ENCODE measurements at places on chromosomes 16 and 17.

- DNase-seq: no peak
Observed at GRCh38 chr17:9225305-9226101, 204.2 kb downstream of the NTN1 start.

DNA sequence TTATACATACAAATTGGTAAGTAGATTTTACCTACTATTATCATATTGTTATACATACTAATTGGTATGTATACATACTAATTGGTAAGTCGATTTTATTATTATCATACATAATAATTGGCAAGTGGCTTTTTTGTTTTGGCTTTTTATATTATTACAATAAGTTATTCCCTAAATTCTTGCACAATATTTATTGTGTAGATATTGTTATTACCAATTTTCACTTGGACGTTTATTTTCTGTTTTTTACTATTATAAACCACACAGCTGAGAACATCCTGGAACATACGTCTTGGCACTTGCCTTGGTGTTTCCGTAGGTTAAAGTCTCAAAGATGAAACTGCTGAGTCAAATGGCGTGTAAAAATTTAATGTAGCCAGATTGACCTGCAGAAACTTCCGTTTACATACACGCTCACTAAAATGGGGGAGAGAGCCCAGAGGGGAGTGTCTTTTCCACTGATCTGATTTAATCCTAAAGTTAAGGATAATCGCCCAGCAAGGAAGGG, 18.9 kb downstream of the GNGT2 start:
- no peak for DNase-seq

DNA sequence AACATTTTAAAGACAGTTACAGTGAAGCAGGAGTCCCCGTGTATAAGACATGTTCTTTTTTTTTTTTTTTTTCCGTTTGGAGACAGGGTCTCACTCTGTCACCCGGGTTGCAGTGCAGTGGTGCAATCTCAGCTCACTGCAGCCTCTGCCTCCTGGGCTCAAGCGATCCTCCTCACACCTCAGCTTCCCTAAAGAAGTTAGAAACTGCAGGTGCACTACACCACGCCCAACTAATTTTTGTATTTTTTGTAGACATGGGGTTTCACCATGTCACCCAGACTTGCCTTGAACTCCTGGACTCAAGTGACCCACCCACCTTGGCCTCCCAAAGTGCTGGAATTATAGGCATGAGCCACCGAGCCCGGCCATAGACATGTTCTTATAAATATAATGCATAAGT, 3.0 kb downstream of the EVI2B start:
- no peak for DNase-seq

DNA sequence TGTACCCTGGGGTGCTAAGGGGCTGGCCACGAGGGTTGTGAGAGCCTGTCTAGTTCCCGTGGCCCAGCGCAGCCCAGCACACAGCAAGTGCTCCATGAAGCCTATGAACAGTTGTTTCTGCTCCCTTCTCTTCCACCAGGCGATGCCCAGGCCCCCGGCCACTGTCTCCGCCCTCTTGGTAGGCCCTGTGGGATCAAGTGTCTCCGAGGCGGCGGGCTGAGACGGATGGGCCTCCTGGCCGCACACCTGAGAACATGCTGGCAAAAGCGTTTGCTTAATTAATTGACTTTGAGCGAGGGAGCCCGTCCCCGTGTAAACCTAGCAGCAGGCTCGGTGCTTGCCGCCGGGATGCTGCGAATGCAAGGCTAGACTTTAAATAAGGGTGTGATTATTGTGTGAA, 129.7 kb upstream of the GSE1 start:
- no peak for DNase-seq

- DNase-seq: no peak
Observed at GRCh38 chr17:41781404-41782110, 5.0 kb downstream of the JUP start.

DNA sequence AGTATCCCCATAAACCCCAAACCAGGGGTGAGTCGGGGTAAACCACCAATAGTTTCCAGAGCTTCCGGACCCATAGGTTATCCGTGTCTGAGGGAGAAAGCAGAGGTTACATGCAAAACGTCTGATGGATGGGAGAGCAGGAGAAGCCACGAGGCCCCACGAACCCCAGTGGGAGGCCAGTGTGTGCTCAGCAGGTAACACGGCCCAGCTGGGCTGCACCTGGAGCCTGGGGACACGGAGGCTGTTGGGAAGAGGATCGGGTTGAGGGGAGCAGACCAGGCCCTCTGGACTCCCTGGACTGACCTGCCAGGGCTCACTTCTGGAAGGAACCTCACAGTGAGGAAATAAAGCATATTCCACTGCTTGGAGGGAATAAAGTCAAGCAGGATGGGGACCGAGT, 78.1 kb downstream of the SEC14L1 start:
- DNase-seq: no peak

DNA sequence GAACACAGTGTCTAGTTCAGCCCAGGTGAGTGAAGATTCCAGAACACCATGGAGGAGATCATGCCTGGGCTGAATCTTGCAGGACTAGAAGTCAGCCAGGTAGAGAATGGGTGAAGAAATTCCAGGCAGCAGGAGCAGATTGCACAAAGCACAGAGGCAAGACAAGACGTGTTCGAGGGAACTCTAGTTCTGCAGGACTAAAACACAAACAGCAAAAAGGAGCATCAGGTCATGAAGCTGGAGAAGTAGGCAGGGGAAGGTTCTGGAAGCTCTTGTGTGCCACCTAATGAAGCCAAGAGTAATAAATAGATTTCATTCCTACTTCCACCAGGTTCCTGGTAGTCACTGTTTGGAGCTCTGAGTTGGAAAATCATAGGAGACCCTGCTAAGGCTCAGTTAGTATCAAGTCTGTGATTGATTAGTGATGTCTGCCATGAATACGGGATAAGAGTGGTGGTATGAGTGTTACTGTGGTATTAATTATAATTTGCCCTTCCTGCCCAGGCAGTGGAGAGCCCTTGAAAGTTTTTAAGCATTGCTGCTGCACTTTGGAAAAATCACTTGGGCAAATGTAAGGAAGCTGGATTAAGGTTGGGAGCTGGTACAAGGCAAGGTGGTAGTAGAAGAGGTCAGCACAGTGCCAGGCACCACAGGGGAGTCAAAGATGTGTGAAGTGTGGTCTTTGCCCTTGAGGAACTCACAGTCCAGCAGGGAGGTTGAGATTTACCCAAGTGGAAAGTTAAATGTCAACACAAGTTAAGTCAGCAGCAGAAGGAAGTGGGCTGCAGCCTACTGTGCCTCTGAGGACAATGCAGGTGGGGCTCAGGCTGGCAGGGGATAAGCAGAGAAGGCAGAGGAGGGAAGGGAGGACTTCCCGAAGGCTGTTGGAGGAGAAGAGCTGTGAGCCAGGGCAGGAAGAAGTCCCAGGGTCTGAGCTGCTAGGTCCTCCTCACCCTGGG, 13.5 kb upstream of the FOXN1 start:
- DNase-seq: no peak

DNA sequence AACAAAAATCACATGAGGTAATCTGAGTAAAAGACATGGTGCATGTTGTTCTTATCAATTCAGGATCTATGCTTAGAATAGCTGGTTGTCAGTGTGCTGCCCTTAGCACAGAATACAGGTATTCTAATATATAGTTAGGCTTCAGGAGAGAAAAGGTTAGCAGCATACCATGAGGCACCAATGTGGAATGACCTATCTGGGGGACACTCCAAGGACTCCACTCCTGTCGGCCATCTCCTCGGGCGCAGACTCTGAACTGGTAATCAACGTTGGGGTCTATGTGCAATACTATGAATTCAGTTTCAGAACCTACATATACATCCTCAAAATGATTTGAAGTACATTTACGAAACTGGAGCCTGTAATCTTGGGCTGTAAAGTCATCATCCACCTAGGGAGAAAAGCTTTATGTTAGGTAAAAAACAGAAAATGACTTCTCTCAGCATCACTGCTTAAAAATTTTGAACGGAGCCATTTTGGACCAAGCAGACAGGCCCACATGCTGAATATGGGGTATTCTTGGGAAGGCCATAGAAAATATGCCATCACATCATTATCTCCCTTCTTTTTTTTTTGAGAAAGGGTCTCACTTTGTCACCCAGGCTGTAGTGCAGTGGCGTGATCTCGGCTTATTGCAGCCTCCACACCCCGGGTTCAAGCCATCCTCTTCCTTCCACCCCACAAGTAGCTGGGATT, 31.1 kb downstream of the CRLF3 start:
- DNase-seq: no peak

DNA sequence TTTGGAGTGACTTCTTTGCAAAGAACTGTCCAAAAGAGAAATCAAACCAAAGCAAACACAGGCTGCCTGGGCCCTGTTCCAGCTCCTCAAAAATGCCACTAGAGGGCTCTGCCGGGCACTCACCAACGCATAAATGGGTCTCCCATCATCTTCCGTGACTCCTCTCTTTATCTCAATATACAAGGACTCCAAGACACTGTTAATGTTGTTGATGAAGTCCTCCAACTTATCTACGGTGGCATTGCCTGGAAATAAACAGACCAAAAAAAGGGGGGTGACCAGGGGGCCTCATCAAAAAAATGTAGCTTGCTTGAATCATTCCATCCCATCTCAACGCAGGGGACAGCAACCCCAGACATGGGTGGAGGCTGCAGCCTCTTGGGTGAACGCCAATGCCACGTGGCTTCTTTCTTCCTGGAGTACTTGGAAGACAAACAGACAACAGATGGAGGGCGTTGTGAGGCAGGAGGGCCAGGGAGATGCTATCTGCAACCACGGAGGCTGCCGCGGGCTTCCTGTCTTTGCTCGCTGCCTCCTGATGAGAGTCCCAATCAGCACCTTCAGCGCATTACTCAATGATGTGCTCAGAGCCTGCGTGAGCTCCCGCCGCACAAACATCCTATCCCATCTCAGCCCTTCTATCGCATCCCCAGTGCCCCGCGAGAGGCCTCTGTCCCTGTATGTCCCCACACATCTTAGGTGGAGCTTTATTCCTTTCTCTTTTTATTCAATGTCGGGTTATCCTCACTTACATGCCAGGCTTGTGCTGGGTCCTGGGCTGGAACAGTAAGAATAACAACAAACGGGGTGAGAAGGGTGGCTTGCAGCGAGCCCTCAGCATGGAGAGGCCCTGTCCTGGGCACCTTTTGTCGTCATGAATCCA, 32.0 kb downstream of the KDM8 start:
- DNase-seq: peak; percentile 50

DNA sequence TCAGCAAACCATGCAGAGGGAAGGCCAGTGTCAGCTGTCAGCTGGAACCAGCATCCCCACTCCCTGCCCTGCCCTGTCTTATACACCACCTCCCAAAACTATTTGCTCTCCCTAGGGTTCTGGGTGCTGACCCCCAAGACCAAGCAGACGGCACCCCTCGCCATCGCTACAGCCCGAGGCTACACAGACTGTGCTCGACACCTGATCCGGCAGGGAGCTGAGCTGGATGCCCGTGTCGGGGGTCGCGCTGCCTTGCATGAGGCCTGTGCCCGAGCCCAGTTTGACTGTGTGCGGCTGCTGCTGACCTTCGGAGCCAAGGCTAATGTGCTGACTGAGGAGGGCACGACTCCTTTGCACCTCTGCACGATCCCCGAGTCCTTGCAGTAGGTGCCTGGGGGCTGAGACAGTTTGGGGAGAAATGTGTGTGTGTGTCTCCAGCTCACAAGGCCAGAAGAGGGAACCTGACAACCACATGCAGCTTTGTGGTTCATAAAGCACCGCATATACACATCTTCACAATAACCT, 1.5 kb downstream of the ASB16 start:
- DNase-seq: no peak

DNA sequence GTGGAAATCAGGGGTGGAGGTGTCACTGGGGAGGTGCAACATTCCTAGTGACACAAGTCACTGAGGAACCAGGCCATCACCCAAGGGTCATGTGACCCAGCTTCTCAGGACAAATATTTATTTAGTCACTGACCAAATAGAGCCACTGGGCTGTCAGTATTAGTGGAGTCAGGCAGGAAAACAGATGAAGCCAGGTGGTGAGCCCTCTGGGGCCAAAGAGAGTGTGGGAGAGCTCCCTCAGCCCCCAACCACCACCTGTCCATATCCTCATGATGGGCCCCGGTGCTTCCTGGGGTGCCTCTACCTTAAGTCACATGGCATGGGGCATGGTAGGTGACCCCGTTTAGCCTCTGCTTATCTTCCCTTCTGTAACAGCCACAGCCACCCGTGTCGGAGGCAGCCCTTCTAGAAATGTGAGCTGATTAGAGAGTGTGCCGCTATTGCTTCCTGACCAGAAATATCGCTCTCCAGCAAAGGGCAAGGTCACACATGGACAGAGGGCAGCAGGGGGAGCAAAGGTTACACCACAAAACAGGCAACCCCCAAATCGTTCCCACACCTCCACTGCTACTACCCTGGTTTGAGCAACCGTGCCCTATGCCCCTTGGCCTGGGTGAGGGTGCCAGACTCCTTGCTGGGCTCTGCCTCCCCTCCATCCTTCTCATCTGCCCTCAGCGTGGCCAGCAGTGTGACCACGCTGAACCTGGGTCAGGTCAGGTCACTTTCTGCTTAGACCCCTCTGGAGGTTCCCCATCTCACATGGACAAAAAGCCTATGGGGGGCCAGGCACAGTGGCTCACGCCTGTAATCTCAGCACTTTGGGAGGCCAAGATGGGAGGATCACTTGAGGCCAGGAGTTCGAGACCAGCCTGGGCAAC, 8.6 kb upstream of the AKTIP start:
- no peak for DNase-seq

GRCh38 chr17:83055911-83056582, 23.4 kb upstream of the METRNL start:
- no peak for DNase-seq

GRCh38 chr16:49023050-49023449, 258.6 kb downstream of the CBLN1 start:
- no peak for DNase-seq

- no peak for DNase-seq
Observed at GRCh38 chr17:31444026-31444425, 52.6 kb downstream of the RAB11FIP4 start.

- DNase-seq: no peak
Observed at GRCh38 chr17:6496116-6496481, 51.8 kb downstream of the PIMREG start.

DNA sequence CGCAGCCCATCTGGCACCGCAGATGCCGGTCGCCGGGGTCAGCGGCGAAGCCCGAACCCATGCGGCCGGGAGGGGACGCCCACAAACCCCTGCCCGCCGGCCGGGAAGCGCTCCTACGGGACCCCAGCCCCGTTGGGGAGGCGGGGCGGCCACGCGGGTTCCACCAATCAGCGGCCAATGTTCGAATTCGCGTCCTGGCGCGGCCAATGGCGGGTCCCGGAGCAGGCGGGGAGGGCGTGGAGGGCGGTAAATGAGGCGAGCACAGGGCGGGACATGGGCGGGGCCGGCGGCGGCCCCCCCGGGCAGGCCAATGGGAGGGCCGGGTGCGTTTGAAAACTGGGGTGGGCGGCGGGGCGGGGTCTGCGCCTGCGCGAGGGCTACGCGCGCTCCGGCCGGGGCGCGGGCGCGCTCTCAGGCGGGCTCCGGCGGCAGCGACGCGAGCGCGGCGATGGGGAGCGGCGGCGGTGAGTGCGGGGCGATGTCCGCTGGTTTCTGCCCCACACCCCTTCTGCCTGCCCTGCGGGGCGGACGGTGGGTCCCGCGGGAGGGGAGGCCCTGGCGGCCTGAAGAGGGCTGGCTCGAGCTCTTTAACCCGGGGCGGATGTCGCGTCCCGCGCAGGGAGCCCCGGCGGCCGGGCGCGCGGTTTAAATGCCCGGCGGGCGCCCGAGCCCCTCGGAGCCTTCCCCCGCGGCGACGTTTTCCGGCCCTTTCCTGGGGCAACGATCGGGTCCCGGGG, at the start of gene CCNF:
CCNF (plus strand) TSS at position 414 of the 737 bp plus-strand sequence; CDS start at position 449, 35 bp downstream.
- DNase-seq: peak; percentile 98

- no peak for DNase-seq
Observed at GRCh38 chr17:16573466-16573865, 4.5 kb upstream of the ZNF287 start.

Data from activated naive CD4-positive, alpha-beta T cell (primary cell).